ENCODE measurements at places on chromosomes 12 and 14.

DNA sequence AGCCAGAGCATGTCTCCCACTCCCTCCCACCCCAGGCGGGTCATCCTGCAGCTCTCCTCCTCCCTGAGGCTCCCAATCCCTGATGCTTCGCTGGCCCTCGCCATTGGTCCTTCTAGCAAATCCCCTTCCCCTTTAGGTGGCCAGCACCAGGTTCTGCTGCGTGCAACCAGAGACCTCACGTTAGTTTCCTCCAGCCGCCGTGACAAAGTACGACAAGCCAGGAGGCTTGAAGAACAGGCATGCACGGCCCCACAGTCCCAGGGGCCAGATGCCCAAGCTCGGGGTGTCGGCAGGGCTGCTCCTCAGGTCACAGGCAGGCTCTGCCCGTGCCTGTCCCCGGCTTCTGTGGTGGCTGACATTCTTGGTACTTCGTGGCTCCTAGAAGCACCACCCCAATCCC, 95.8 kb downstream of the RIMBP2 start:
- DNase-seq: no peak

DNA sequence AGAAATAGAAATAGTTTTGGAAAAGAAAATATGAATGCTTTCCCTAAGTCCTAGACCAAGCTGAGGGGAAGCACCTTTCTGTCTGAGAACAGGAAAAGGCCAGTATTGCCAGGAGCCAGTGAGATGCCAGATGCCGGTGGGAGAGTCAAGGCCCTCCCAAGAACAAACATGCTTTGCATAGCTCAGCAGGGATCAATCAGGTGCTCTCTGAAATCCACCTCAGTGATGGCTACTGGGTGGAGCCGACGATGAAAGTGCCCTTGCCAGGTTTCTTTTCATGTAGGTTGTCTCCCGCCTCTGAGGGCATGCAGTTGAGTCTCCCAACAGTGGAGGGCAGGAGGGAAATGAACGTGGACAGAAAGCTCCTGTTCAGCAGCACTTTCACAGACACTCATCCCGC, 28.3 kb downstream of the DEGS2 start:
- DNase-seq: no peak

DNA sequence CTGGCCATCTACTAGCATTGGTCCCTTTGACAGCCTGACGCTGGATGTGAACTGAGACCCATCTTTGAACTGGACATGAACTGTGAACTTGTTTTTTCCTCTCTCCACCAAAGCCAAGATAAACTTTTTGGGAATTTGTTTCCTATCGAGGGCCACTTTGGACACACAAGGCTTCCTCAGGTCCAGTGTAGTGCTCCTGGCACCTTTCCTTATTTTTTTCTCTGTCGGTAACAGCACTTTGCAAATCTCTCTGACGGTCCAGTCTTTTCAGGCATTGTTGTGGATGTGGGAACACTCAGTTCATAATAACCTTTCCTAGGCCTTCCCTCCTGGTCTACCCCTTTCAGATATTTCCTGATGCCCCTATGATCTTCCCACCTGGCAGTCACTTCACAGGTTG, 5.0 kb downstream of the KCNA1 start:
- no peak for DNase-seq

- no peak for DNase-seq
These were observed 962.5 kb downstream of the DIO2 start for GRCh38 chr14:79248771-79249170.

DNA sequence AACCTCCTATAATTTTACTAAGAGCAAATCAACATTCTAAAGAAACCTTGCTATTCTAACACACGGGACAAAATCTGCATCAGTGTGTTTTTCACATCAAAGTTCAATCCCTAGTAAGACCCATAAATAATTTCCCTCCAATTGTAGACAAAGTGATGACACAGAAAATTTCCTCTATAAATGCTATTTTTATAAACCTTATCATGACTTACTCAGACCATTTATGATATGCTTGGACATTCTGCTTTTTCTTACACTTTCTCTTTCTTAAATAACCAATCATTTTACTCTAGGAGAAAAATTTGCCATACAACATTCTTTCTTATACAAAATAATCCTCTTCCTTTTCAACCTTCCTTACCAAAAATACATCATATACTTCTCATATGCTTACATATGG, 67.0 kb downstream of the SDR9C7 start:
- DNase-seq: no peak

DNA sequence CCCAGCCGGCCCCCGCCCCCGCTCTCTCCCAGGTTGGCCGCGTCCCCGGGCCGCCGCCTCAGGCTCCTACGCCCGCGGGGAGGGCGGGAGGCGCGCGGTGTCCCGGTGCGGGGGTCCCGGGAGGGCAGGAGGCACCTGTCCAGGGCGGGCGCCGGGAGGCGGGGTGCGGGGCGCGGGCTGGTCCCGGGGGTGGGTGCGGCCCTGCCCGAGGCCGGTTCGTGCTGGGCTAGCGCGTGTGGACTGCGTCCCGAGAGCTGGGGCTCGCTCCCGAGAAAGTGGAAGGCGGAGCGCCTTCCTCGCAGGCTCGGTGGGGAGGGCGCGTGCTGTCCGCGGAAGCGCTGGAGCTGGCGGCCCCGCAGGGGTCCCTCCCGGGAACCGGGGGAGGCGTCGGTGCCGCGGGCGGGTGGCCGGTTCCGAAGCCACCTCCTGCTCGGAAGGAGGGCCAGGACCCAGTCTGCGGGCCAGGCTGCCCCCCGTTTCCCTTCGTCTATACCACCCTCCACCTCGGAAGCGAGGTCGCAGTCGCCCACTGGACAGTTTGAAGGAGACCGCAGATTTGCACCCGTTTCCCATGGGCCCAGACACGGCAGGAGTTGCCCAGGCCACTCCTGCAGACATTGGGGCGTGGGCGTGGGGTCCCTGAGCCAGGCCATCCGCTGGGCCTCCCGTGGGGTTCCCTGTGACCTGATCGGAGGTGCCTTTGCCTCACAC, 636 bp downstream of the ZFYVE21 start:
- no peak for DNase-seq

- no peak for DNase-seq
These were observed 10.4 kb upstream of the NOPCHAP1 start for GRCh38 chr12:104975587-104976343.

GRCh38 chr12:58176296-58176869, 235.0 kb downstream of the ATP23 start:
- DNase-seq: no peak

DNA sequence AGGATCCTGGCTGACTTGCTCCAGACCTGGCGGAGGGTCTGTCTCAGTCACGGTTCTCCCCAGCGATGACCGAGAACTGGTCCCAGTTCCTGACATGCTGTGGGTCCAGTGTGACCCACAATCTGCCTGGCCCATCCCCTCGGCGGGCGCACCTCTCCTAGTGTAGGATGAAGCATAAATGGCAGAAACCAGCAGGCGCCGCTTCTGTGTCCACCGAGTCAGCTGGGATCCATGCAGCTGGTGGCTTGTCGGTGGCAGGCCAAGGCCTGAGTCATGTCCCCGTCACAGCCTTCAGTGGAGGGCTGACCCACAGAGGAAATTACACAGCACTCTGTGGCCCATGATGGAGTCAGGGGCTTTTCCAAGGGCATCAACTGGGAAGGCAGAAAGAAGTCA, 38.5 kb downstream of the NFKBIA start:
- DNase-seq: no peak

DNA sequence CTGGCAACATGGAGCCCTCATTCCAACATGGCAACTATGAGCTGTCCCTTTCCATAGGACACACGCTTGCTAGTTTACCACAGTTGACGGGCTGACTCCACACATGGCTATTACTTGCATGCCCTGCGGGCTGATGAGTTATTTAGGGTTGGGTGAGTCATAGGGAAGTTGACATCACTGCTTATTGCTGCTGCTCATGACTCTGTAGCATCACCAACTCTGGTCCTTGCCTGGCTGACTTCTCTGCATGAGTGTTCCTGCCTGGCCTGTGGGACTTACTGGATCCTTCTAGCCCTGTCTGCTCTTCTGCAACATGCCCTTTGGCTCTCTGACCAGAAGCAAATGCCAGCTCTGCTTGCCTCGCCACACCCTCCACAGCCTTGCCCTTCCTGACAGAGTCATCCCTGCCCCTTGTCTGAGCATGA, 199.5 kb downstream of the ANO6 start:
- no peak for DNase-seq

GRCh38 chr14:96681829-96682228, 115.4 kb upstream of the VRK1 start:
- DNase-seq: no peak

DNA sequence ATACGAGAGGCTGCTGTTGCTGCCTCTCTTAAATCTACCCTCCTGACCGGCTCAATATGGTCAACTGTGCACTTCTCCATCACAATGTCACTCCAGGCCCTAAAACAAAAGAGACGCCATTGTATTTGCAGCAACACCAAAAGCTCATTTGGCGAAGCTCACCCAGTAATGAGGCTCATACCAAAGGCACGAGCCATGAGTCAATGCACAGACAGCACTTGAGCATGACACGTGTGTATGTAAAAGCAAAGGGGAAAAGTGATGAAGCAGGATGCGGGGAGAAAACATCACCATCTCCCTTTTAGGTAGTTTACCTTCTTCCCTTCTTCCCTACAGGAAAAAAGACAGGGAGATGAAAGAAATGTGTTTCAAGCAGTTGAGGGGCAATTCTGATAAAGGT, 150.3 kb downstream of the FOXN3 start:
- no peak for DNase-seq

- no peak for DNase-seq
These were observed 12.6 kb downstream of the CMTM5 start for GRCh38 chr14:23389396-23389795.

DNA sequence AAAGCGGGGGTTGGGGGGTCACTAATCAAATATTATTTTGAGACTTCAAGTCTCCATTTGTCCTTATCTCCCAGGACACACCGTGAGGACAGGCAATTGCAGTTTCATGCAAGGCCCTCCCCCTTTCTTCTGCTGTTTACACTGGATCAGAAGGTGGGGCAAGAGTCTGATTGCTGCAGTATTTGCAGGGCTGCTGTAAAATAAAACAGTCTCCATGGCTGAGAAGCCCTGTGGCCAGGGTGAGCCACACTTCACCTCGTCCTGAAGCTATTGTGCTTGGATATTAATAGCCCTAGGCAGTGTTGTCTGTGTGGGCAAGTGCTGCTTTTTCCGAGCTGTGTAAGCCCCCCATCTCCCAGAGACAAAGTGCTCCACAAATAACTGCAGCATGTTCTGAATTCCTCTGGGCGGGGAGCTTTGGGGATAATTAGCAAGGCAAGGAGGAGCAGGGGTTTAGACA, 187.4 kb upstream of the NTF3 start:
- DNase-seq: no peak

GRCh38 chr14:95300002-95300696, 19.6 kb downstream of the CLMN start:
- DNase-seq: no peak

DNA sequence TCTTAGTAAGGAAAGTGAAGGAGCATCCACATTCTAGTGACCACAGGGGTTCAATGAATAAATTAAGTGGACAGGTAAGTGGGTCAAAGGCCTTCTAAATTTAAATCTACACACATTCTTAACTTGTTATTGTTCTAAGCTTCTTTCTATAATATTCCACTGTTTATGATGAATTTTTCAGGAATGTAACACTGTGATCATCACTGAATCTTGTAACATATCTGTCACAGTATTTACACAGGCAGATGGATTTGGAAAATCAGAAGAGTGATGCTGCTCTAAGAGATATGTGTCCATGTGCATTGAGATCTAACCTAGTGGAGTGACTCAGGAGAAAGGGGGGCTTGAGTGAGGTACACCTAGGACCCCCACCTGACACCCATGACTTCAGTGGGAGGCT, 115.4 kb upstream of the OVCH1 start:
- DNase-seq: no peak

DNA sequence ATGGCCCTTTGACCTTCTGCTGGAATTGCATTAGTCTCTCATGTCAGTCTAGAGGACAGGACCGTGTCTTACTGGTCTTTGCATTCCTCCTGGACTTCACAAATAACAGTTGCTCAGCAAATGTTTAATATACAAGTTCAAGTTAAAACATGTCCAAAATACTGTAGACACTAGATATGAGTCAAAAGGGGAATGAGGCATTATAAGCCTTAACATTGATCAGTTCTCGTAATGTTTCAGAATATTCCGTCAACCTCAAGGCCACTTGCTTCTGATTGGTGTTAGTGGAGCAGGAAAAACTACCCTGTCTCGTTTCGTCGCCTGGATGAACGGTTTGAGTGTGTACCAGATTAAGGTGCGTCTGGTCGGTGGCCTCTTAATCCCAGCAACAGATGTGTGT, 59.9 kb downstream of the HSP90AA1 start:
- DNase-seq: no peak

DNA sequence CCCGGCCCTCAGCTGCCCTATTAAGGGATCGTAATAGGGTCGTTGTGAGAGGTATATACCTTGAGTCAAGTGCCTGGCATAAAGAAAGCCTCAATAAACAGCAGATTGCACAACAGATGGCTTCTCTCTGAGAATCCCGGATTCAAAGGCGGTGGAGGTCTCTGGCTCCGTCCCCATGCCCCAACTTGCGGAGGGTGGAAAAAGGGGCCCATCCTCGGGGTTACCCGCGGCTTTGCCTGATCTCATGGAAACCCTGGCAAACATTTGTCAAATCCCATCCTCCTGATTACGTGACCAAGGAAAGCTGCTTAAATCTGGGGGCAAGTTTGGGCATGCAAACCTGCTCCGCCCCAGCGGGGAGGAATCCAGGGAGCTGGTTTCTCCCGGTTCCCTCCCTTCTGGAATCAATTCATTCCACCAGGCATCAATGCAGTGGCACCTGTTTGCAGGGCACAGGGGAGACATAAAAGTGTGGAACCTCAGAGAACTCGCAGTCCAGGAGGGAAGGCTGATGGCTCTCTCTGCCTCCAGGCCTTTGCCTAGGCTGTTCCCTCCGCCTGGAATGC, 12.3 kb downstream of the TRPV4 start:
- no peak for DNase-seq

DNA sequence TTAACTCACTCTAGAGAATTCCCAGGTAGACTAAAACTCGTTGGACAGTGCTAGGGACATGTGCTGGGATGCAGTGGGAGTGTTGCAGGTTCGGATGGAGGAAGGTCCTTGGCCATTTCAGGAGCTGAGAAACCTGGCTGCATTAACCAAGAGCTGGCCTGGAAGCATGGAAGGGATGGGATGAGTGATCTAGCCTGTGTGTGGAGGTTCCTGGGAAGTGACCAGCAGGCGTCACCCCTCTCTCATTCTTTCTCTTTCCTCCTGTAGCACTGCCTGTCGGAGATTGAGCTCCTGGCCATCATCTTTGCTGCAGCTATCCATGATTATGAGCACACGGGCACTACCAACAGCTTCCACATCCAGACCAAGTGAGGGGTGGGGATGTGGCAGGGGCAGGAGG, 15.6 kb downstream of the PPP1R1A start:
- DNase-seq: no peak

DNA sequence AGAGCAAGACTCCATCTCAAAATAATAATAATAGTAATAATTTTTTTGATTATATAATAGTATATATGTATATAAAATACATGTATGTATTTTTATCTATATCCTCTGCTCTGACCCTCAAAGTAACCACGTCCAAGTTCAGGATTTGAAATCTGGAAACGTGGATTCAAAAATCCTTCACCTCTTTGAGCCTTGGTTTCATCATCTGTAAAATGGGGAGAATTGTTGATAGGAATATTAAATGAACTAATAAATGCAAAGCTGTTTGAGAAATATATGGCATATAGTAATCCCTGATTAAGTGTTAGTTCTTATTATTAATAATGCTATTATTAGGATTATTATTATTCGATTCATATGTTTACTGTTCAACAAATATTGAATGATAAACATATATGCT, 2.6 kb downstream of the P2RX7 start:
- DNase-seq: no peak

Measured in stimulated activated CD4-positive, alpha-beta T cell treated with anti-CD3 and anti-CD28 coated beads, Interleukin-1b, Interleukin-23, amount 100 ng/mL, for 1 hour (primary cell).